ENCODE measurements at places on chromosomes 11 and 22.

DNA sequence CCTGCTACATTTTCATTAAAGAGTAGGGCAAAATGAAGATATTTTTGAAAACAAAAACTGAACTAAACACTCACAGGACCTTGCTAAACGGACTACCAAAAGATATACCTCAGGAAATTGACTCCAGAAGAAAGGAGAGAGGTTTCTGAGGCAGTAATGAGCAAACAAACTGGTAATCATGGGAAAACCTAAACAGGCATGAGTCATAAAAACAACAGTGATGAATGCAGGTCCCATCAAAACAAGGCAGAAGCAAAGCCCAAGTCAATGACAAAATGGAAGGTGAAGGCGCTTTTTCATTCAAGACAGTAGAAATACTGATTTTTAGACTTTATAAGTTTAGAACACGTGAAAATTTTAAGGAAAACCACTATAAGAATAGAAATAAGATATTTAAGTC lies 104.5 kb downstream of the EFCAB6 start:
- DNase-seq, result no peak

DNA sequence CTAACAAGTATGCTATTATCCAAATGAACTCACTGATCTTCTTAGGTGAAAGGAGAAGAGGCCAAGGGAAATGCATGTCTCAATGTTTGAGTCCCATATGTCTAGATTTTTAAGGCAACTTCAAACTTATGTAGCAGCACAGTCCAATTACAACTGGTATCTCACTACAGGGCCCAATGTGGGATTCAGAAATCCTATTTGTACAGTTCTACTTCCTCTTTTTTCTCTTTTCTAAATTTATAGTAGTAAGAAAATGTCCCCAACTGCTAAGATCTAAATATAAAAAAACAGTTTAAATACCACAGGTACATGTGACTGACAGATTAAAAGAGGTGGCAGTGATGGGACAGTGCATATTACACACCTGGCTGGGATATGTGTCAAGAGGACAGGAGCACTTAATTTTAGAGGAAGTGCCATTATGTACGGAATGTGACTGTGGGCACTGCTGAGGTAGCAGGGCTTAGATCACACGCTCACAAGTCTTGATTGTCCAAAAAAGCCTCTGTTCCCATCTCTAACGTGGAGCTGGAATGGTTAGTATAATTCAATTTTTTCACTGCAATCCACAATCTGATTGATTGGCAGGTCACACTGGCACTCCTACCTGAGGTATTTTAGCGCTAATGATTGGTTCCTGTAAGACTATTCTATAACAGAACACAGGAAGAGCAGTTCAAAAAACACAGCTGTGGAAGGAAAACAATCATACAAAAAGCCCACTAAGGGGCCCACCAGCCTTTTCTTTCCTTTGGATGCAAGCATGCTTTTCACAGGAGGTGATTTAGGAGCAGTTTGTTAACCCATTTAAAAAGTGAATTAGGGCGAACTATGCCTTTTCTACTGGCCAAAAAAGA lies 34.6 kb downstream of the APOL5 start:
- no peak for DNase-seq

DNA sequence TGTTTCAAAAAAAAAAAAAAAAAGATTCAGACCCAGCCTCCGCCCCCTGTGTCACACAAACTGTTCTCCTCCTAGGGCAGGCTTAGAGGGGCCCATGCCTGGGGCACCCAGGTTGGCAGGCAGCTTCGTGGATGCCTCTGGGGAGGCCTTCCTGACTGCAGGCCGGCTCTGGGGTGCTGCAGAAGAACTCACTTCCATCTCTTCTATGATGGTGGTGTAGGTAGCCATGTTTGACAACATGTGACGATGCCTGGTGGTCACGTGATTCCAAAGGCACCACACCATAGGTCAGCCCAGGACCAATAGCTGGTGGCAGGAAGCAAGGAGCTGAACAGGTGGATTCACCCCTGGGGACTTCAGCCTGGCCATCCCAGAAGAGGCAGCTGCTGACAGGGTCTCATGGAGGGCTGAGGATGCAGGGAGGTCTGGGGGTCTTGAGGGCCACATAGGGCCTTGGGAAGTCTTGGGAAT lies 24.1 kb upstream of the CELSR1 start:
- DNase-seq, result no peak

GRCh38 chr11:12282676-12283075 lies 94.7 kb upstream of the PARVA start:
- DNase-seq, result no peak

GRCh38 chr11:35803115-35803514 lies 140.5 kb downstream of the TRIM44 start:
- DNase-seq, result no peak

DNA sequence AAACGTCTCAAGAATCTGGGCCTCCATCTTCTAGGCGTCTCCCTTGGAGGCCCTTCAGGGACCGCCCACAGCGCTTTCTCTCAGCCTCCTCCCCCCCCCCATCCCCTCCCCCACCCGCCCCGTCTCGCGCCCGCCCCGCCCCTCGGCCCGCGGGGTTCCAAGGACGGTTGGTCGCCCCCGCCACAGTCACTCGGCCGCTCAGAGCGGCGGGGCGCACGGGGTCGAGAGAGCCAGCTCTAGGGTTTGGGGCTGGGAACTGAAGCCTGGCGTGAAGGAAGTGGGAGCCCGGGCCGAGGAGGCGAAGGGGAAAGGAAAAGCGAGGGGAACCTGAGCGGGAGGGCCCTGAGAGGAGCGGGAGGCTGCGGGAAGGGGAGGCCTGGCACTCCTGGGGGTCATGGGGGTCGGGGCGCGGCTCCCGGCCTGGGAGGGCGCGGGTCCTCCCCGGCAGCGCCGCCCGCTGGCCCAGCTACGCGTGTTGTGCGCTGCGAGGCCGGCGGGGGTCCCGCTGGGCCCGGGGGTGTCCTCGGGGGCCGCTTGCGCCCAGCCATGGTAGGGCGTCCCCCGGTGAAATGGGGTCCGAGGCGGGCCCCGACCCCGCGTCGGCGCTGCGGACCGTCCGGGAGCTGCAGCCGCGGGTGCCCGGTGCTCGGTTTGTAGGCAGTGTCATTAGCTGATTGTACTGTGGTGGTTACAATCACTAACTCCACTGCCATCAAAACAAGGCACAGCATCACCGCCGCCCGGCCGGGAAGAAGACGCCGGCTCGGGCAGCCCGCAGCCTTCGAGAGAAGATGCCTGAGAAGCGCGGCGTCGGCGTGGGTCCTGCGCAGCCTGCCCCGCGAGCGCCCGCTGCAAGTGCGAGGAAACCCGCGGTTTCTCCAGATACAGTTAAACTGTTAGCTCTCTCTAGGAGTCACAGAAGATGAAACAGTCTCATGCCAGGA lies at the start of gene BTG4:
BTG4 (minus strand) TSS at position 91 of the 944 bp plus-strand sequence. CDS start 13,610 bp downstream, outside the sequence.
- no peak for DNase-seq

GRCh38 chr11:64653388-64653973 lies 62.5 kb downstream of the SLC22A12 start:
- no peak for DNase-seq

DNA sequence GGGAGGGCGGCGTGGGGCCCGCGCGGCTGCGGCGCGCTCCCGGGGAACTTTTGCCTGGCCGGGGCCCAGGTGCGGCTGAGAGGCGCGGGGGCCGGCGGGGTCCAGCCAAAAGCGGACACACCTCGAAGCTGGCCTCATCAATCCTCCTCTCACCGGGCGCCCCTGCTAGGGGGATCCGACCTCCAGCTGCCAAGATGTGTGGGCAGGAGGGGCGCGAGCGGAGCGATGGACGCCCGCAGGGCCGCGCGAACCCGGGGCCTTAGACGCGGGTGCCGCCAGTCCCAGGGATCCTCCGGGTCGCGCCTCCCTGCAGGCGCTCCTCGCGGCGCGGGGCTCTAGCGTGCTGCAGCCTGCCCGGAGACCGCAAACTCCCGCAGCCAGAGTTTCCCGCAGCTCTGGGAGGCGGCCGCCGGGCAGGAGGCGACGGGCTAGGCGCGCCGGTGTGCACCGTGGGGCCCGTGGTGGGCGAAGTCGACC lies 785 bp downstream of the IGSF9B start:
- no peak for DNase-seq

GRCh38 chr22:24138649-24139420 lies 42.5 kb upstream of the SUSD2 start:
- no peak for DNase-seq

All from CD4-positive, alpha-beta T cell treated with Interleukin-15 for 4 hours (primary cell).